ENCODE measurements at places on chromosomes 7 and 10. TPM values are rescaled to one million over a fixed set of nuclear protein-coding genes. Genes with fewer than 3 reads are reported as not detected.

DNA sequence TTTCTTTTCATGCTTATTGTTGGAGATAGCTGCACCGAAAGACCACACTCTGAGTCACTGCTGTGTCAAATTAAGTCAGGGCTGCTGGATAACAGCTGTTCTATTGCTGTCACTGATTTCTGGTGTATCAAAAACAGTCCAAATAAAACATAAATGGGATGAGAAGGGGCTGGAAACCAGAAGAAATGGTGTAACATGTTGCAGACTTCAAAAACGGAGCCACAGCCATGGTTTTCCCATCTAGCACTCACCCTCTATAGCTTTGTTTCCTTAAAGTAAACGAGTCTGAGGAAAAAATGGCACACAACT is 103.3 kb upstream of the DIP2C start:
- no peak overlapping the region for H3K27ac ChIP-seq
- H3K27me3 ChIP-seq = peaks cover 7% of the 10 kb centered on the region
- no peaks in the 10 kb centered on the region for H3K36me3 ChIP-seq
- no peak for DNase-seq

DNA sequence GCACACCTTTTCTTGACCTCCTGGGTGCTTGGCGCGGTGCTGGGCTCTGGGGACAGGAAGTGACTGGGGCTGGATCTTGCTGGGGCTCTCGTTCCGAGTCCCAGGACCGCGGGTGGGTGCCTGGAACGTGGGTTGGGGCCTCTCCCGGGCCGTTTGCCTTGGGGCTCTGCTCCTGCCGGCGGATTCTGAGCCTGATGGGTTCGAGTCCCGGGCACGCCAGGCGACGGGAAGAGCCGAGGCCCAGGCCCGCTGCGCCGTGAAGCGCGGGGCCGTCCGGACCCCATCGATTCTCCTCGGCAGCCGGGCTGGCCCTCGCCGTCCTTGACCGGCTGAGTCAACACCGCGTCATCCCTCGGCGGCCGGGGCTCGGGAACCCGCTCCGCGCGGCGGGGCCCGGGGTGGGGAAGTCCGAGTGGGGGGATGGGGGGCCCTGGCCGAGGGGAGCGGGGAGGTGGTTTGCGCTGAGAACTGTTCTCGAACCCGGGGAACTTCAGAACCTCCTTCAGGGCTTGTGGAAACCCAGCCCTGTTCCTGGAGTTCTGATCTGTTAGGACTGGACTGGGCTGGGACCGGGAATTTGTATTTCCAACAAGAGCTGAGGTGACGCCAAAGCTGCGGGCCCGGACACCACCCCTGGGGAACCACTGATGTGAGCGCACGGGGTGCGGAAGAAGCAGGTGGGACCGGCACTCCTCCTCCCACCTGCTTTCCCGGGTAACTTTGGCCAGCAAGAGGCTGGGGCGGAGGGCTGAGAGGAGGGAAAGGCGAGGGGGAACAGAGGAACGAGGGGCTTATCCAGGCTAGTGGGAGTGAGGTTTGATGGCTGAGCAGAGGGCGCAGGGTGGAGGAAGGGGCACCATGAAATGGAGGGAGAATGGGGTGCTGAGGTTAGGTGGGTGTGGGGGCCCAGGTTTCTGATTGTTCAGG is 6.2 kb downstream of the HHEX start:
- no peak overlapping the region for H3K27ac ChIP-seq
- H3K4me3 ChIP-seq = no peak overlapping the region
- H3K36me3 ChIP-seq = peaks cover 32% of the 10 kb centered on the region
- no peaks in the 10 kb centered on the region for H3K27me3 ChIP-seq
- H3K4me1 ChIP-seq = peaks cover 59% of the 10 kb centered on the region
- no peak for DNase-seq

DNA sequence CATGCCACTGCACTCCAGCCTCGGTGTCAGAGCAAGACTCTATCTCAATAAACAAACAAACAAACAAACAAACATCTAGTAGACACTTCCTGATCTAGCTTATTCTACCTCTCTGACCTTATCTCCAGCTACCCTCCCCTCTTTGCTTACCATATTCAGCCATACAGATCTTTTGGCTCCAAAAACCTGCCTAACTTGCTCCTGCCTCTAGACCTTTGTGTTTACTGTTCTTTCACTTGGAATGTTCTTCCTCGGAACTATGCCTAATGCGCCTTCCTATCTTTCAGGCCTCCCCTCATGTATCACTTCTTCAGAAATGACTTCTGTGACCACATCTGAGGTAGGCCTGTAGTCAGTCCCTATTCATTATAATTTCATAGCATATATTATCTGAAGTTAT is 20.3 kb upstream of the WNT8B start:
- H3K27ac ChIP-seq = no peak overlapping the region
- H3K4me1 ChIP-seq = no peaks in the 10 kb centered on the region
- DNase-seq = no peak
- H3K27me3 ChIP-seq = no peaks in the 10 kb centered on the region

DNA sequence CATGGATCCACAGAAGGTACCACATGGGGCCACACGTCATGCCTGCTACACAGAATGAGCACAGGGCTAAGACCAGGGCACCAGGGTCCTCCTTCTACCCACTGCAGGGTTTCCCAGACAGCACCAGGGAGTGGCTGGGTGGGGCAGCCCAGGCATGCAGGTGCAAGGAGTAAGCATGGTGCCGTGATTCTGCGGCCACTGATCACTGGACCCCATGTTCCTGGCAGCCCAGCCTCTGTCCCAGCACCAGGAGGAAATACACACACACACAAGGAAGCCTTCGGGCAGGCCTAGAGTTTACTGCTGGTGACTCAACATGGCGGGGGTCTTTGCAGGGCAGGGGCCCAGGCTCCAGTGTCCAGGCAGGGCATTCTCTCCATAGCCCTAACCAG is 13.9 kb downstream of the ATP6V1F start:
- no peak for DNase-seq
- H3K36me3 ChIP-seq = no peaks in the 10 kb centered on the region
- H3K4me3 ChIP-seq = no peak overlapping the region
- no peaks in the 10 kb centered on the region for H3K4me1 ChIP-seq
- H3K27ac ChIP-seq = no peak overlapping the region

DNA sequence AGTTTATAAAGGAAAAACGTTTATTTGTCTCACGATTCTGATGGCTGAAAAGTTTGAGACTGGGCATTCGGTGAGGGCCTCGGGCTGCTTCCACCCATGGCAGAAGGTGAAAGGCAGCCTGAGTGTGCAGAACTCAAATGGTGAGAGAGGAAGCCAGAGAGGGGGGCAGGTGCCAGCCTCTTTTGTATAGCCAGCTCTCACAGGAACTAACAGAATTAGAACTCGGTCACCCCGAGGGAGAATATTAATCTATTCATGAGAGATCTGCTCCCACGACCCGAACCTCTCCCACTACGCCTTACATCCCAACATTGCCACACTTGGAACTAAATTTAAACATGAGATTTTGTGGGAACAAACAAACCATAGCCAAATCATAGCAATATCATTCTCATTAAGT is 112.6 kb downstream of the ZPBP start:
- H3K4me1 ChIP-seq = no peaks in the 10 kb centered on the region
- H3K27me3 ChIP-seq = no peaks in the 10 kb centered on the region
- no peak overlapping the region for H3K4me3 ChIP-seq

GRCh38 chr7:157525491-157525915 is 188.7 kb downstream of the DNAJB6 start:
- no peaks in the 10 kb centered on the region for H3K27me3 ChIP-seq
- H3K27ac ChIP-seq = no peak overlapping the region
- H3K36me3 ChIP-seq = no peaks in the 10 kb centered on the region

GRCh38 chr10:133373174-133374090 is at the start of gene ECHS1:
Gene ECHS1 (minus strand): TSS chr10:133373354. CDS start chr10:133373333, 21 bp downstream.
- H3K4me3 ChIP-seq = peak within 1 kb of the TSS; percentile 77
- H3K27ac ChIP-seq = peak within 1 kb of the TSS; percentile 74
- H3K36me3 ChIP-seq = peaks cover 21% of the 10 kb centered on the region
- H3K4me1 ChIP-seq = peaks cover 29% of the 10 kb centered on the region

- H3K27ac ChIP-seq = no peak overlapping the region
- no peaks in the 10 kb centered on the region for H3K4me1 ChIP-seq
- H3K27me3 ChIP-seq = no peaks in the 10 kb centered on the region
- H3K36me3 ChIP-seq = no peaks in the 10 kb centered on the region
These were observed 348.9 kb downstream of the ATRNL1 start for GRCh38 chr10:115441907-115442545.

GRCh38 chr10:98213740-98214139 is 54.3 kb downstream of the LOXL4 start:
- no peak for DNase-seq
- H3K27me3 ChIP-seq = no peaks in the 10 kb centered on the region
- H3K27ac ChIP-seq = no peak overlapping the region
- H3K4me1 ChIP-seq = peaks cover 8% of the 10 kb centered on the region

Gene ASB10
- polyA plus RNA-seq = not detected

Measured in CD14-positive monocyte (primary cell).